Natural killer cell treated with Interleukin-12 subunit alpha and Interleukin-12 subunit beta and Interleukin-15 and Interleukin-18, amount 100 ng/mL, for 72 hours (primary cell): ENCODE measurements at places on chromosomes 2 and 18.

- no peaks in the 10 kb centered on the region for H3K36me3 ChIP-seq
- no peak for DNase-seq
- H3K4me3 ChIP-seq = no peak overlapping the region
- H3K27me3 ChIP-seq = peaks cover 20% of the 10 kb centered on the region
These were observed 465.9 kb downstream of the EPHA4 start for GRCh38 chr2:221106241-221106640.

DNA sequence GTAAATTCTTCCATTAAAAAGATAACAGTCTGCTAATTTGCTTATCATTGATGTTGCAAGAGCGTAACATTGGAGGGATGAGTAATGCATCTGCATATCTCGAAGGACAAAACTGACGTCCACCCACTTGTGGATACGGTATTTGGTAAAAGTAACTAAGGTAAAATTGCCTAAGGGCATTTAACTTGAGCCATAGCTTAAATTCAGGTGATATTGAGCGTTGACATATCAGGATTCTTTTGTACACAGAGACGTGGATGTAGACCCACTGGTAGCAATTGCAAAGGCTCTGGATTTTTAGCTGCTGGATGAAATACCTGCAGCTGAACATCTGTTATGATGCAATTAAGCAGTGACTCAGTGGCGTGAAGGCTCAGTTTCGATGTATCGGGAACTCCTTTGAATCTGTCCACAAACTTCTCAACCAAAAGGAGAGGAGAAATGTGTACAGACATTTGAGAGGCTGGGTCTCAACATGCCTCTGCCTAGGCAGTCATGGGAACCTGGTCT lies 119.3 kb downstream of the SPTBN1 start:
- peaks cover 89% of the 10 kb centered on the region for H3K4me1 ChIP-seq
- peak overlapping the region; percentile 67 for H3K4me3 ChIP-seq
- no peaks in the 10 kb centered on the region for H3K27me3 ChIP-seq
- H3K27ac ChIP-seq = peak overlapping the region; percentile 94
- H3K36me3 ChIP-seq = no peaks in the 10 kb centered on the region

- H3K36me3 ChIP-seq = no peaks in the 10 kb centered on the region
- no peak overlapping the region for H3K27ac ChIP-seq
- DNase-seq = no peak
- H3K27me3 ChIP-seq = no peaks in the 10 kb centered on the region
These were observed 84.3 kb downstream of the NETO1 start for GRCh38 chr18:72783530-72783929.

DNA sequence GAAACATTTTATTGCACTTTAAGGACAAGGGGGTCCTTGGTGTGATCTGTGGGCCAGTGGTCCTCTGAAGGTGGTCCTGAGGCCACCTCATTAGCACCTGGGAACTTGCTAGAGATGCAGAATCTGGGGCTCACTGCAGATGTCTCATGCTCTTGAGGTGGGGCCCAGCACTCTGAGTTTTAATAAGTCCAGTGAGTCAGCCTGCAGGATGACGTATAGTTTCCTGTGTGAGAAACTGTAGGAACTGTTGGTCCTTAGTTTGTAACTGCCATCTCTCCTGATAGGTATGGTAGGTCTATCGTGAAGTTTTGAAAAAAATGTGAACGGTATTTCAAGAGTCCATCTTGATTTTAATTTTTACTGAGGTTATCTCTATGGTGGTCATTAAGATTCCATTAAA lies 2.8 kb downstream of the TRPM8 start:
- no peak overlapping the region for H3K27ac ChIP-seq
- no peak for DNase-seq
- H3K27me3 ChIP-seq = peaks cover 36% of the 10 kb centered on the region
- H3K36me3 ChIP-seq = no peaks in the 10 kb centered on the region

DNA sequence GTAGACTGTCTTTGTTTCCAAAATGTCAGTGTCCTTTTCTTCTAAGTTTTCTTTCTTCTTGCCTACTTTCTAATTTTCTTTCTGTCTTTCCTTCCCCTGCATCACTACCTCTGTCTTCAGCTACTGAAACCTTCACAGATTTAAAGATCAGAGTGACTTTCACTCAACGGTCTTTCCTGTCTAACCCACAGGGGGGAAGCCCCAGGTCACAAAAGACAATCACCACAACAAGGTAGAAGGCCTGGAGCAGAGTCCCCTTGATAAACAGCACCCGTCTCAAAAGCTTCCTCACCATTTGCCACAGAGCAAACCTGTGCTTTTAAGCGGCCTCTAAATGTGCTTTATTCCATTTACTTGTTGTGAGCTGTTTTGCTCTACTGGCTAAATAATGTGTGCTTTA lies 665.4 kb downstream of the BCL11A start:
- no peak for DNase-seq
- peaks cover 3% of the 10 kb centered on the region for H3K4me1 ChIP-seq
- no peaks in the 10 kb centered on the region for H3K36me3 ChIP-seq
- no peak overlapping the region for H3K27ac ChIP-seq
- no peaks in the 10 kb centered on the region for H3K27me3 ChIP-seq
